Hindlimb muscle (tissue), 1 donor: ENCODE measurements at places on chromosomes 7 and 10. TPM values are rescaled to one million over a fixed set of nuclear protein-coding genes. Genes with fewer than 3 reads are reported as not detected.

Gene CYP2C8
- 0.49 TPM for polyA plus RNA-seq

Gene FBH1
- polyA plus RNA-seq, result 44.1 TPM

Gene DMTF1
- polyA plus RNA-seq, result 88.0 TPM

Gene TBXAS1
- 6.4 TPM for polyA plus RNA-seq

Gene ANXA8L1
- polyA plus RNA-seq, result 0.18 TPM

Gene LRMDA
- 6.6 TPM for polyA plus RNA-seq

Gene SFTPD
- 1.8 TPM for polyA plus RNA-seq

Gene PPP1R3C
- 134 TPM for polyA plus RNA-seq

Gene VSTM4
- polyA plus RNA-seq, result 53.3 TPM
